IMR-90 (cell line): ENCODE measurements at places on chromosomes 2 and 18. TPM values are rescaled to one million over a fixed set of nuclear protein-coding genes. Genes with fewer than 3 reads are reported as not detected.

- peak; percentile 9 for DNase-seq
These were observed 682 bp upstream of the SCLY start for GRCh38 chr2:238060096-238060541.

- no peak for DNase-seq
These were observed 1775.5 kb upstream of the CELF4 start for GRCh38 chr18:39341129-39341528.

GRCh38 chr2:184357033-184357432, 241.3 kb upstream of the ZNF804A start:
- no peak for DNase-seq

DNA sequence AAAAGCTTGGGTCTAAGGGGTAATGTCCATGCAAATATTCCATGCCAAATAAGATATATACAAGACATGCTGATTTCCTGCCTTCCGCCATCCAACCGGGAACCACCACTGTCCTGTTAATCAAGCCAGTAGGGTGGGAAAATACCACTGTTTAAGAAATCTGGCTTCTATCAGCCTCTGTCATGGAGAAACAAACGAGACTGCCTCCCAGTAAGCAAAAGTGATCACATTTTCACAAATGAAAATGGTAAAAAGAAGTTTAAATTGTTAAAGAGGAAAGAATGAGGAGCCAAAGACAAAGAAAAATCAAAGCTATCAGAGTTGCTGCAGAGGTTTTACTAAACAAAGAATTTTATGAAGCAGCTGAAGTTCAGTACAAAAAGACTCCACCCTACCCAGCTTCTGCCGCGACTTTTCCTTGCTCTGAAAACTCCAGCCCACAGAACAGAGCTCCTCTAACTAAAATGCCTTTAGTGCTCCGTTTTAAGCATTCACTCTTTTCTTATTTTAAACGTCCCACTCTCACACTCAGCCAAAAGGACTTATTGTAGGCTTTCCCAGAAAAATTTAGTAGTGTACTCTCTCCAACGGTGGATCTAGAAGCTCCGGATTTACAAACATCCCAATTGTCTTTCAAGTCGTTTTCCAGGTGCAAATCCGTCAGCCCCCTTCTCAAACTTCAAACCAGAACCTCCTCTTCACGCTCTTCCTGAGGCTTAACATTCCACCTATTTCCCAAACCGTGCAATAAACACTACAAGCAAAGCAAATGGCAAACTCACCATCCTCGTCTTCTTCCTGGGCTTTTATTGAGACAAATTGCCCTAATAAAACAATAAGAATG, 613 bp downstream of the COL5A2 start:
- DNase-seq = peak; percentile 78

GRCh38 chr2:71130905-71131244, 441 bp downstream of the MPHOSPH10 start:
- peak; percentile 10 for DNase-seq

DNA sequence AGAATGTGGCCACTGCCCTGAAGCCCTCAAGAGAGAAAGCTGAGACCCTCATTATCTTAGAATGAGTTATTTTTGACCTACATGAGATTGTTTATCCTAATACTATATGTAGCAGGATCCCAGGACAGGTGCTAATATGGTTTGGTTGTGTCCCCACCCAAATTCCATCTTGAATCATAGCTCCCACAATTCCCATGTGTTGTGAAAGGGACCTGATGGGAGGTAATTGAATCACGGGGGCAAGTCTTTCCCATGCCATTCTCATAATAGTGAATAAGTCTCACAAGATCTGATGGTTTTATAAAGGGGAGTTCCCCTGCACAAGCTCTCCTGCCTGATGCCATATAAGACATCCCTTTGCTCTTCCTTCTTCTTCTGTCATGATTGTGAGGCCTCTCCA, 76.8 kb downstream of the CCBE1 start:
- no peak for DNase-seq

DNA sequence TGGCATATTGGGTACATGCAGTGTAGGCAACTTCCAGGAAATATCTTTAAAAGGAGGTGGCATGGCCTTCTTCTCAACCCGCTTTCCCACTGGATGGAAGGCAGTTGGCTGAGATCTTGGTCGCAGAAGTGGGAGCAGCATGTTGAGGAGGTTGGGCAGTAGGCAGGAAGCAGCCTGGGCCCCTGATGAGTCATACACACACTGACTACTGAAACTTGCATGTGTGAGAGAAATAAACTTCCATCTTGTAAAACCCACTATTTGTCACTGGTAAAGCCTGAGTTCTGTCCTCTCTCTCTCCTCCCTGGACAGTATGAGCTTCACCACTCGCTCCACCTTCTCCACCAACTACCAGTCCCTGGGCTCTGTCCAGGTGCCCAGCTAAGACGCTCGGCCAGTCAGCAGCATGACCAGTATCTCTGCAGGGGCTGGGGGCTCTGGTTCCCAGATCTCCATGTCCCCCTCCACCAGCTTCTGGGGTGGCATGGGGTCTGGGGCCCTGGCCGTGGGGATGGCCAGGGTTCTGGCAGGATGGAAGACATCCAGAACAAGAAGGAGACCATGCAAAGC, 233.8 kb upstream of the SPRED2 start:
- peak; percentile 78 for DNase-seq

DNA sequence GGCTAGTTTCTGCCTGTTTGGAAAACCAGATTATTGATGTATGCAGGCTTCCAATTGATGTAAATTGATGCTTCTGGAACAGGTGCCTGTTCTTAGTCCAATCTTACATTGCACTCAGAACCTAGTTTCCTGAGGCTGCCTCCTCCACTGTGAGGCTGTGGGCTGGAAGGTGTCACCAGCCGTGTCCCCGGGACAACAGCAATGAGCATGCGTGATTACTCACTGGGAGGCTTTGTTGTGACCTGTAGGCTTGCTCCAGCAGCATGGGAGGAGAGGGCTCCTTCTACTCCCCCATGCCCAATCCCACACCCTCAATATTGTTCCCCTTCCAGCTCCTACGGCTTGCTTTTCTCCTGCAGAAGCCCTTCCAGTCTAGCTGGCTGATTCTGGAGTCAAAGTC, 11.1 kb downstream of the RSAD2 start:
- no peak for DNase-seq

DNA sequence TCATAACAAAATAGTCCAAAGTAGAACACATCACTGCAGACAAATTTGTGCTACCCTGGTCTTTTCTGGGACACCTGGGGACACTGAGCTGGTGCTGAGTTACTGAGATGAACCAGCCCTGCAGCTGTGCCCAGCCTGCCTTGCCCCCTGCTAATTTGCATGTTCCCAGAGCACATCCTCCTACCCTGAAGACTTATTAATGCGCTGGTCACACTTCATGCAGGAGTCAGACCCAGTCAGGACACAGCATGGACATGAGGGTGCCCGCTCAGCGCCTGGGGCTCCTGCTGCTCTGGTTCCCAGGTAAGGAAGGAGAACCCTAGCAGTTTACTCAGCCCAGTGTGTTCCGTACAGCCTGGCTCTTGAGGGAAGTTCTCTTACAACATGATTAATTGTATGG, 1518.3 kb downstream of the RPIA start:
- DNase-seq = no peak

GRCh38 chr2:149645391-149645790, 57.8 kb upstream of the MMADHC start:
- peak; percentile 50 for DNase-seq

DNA sequence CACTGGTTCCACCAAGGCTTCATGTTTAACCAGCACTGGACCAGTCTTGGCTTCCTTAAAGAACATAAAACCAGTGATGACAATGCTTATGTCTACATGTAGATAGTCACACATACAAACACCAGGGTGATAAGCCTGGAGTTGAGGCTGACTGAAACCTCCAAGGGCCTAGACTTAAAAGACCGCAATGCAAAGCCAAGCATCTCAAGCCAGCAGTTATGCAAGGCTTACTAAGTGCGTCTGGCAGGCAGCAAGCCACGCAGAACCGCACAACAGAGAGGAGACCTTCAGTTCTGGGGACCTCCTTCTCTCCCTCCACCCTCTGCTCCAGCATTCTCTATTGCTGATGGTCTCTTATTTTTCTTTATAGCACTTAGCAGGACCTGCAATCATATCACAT, 63.2 kb upstream of the ACAA2 start:
- DNase-seq = no peak

DNA sequence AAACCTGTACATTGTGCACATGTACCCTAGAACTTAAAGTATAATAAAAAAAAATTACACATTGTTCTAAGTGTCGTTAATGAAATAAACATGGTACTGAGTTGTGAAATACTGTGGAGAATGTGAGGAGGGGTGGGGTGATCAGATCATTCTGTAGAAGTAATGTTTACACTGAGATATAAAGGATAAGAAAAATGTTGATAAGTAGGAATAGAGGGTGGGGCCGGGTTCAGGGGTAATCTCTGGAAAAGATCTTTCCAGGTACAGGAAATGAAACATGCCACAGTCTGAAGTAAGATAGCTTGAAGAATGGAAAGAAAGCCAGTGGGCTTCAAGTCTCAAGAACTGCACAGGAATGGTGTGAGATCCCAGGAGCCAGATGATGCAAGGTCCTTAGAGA, 1482.4 kb downstream of the LRP1B start:
- DNase-seq = no peak

GRCh38 chr18:27843783-27844777, 332.9 kb downstream of the CDH2 start:
- DNase-seq = peak; percentile 36

GRCh38 chr18:5527603-5528002, 16.2 kb downstream of the EPB41L3 start:
- DNase-seq = peak; percentile 86

DNA sequence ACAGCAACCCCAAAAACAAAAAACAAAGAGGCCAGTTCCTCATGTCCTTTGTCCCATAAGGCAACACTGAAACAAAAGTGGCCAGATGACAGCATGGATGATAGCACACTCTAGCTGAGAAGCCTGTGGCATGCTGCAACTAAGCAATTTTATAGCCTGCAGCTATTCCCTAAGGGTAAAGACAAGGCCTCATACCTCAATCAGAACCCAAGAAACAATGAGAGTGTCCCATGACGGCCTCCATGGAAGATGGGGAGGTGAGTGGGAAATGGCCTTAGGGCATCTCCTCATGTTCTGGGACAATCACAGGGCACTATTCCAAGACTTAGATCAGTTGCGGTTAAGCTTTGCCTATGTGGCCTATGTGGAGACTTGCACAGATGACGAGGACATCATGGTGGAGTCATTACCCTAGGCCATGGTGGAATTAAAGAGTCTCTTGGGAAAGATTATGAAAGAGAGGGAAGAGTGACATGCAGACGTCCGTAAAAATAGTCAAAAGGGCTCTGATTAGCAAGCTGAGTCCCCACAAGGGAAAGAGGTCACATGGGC, 103.1 kb downstream of the INO80D start:
- no peak for DNase-seq

- DNase-seq = no peak
These were observed 12.6 kb upstream of the LONRF2 start for GRCh38 chr2:100334929-100335328.

- DNase-seq = no peak
These were observed 35.2 kb downstream of the PCBP1 start for GRCh38 chr2:70122470-70122869.

DNA sequence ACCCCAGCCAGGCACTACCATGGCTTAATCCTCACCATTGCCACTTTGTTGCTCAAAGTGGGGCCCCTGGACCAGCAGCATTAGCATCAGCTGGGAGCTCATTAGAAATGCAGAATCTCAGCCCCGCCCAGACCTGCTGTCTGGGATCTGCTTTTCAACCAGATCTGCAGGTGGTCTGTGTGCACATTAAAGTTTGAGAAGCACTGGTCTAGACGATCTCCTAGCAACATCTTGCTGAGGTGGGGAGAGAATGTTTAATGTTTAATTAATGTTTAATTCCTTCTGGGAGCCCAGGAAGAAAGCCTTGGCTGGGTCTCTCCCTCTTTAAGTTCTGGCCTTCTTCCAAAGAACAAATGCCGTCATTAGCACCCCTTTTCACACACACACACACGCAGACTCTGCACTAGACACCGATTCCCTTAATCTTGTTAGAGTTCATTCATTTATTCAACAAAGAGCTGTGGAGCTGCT, 53.7 kb downstream of the EDAR start:
- no peak for DNase-seq

GRCh38 chr2:160246356-160246755, 46.3 kb upstream of the ITGB6 start:
- DNase-seq = peak; percentile 63

- no peak for DNase-seq
These were observed 3.1 kb downstream of the SLC38A11 start for GRCh38 chr2:164952057-164952702.

DNA sequence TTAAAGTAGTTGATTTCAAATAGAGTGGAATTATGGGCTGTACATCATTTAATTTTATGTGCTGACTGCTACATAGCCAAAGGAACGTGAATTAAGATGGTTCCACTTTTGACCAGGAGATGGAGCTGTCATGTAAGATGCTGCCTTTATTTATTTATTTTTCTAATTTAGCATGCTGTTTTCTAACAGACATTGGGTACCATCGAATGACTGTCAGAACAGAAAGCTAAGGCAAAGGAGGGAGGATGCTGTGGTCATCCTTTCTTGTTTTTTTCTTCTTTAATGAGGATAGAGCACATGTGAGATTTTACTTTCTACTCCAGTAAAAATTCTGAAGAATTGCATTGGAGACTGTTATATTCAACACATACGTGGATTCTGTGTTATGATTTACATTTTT, at the start of gene SCN2A:
TSS of gene SCN2A (plus strand) at position 185 of the 400 bp plus-strand sequence. CDS start 56,410 bp downstream, outside the sequence.
- peak; percentile 49 for DNase-seq

- no peak for DNase-seq
These were observed 148.1 kb downstream of the BAZ2B start for GRCh38 chr2:159468257-159468656.

GRCh38 chr2:110800611-110801402, 68.4 kb downstream of the ACOXL start:
- DNase-seq = no peak

GRCh38 chr2:195279840-195280427, 377.1 kb upstream of the SLC39A10 start:
- DNase-seq = no peak

- DNase-seq = peak; percentile 52
These were observed 325.6 kb upstream of the VRK2 start for GRCh38 chr2:57720728-57721627.

SLC14A1 gene
- total RNA-seq = 21.7 and 31.9 TPM in 2 replicates

L3MBTL4 gene
- under 0.01 TPM in 1 of 2 replicates, not detected in the other for total RNA-seq

SCG2 gene
- 0.36 and 0.56 TPM in 2 replicates for total RNA-seq

SH3BP4 gene
- 112 and 122 TPM in 2 replicates for total RNA-seq

GAL3ST2 gene
- not detected in 2 replicates for total RNA-seq

MC4R gene
- 0.18 and 0.28 TPM in 2 replicates for total RNA-seq

MAP4K4 gene
- 124 and 130 TPM in 2 replicates for total RNA-seq

TUBA4B gene
- not detected in 2 replicates for total RNA-seq

ARHGAP28 gene
- total RNA-seq = 2.8 and 3.8 TPM in 2 replicates

PTPN2 gene
- 30.6 and 36.9 TPM in 2 replicates for total RNA-seq

INHA gene
- total RNA-seq = not detected in 2 replicates

MYOM1 gene
- under 0.01 TPM in 2 replicates for total RNA-seq

ANXA4 gene
- 22.2 and 25.8 TPM in 2 replicates for total RNA-seq

SERPINB12 gene
- total RNA-seq = not detected in 2 replicates

GALNT14 gene
- 0.18 TPM in 1 of 2 replicates, not detected in the other for total RNA-seq

ZNF804A gene
- total RNA-seq = 2.2 and 3.3 TPM in 2 replicates

UGT1A3 gene
- total RNA-seq = not detected in 2 replicates

PAIP2B gene
- 0.18 and 0.28 TPM in 2 replicates for total RNA-seq
